Tracheal epithelial cell (primary cell): ENCODE measurements at places on chromosomes 1 and 21. TPM values are rescaled to one million over a fixed set of nuclear protein-coding genes. Genes with fewer than 3 reads are reported as not detected.

Gene GDAP2
- 20.0 and 21.7 TPM in 2 replicates for total RNA-seq

Gene IL19
- 0.24 TPM in 1 of 2 replicates, not detected in the other for total RNA-seq

Gene G0S2
- 163 and 658 TPM in 2 replicates for total RNA-seq

Gene S100A7
- total RNA-seq = 1.4 TPM in 1 of 2 replicates, not detected in the other

Gene OSCP1
- total RNA-seq = 6.3 and 12.6 TPM in 2 replicates

Gene NTMT2
- not detected in 2 replicates for total RNA-seq

Gene KCNJ15
- total RNA-seq = 10.2 and 36.9 TPM in 2 replicates

Gene BARHL2
- total RNA-seq = not detected in 2 replicates

Gene HEYL
- total RNA-seq = not detected in 2 replicates

Gene CFAP57
- total RNA-seq = 0.24 and 1.9 TPM in 2 replicates

Gene RIPPLY3
- 0.24 TPM in 1 of 2 replicates, not detected in the other for total RNA-seq

Gene S100A9
- total RNA-seq = 302 and 949 TPM in 2 replicates

Gene SNX7
- 31.1 and 36.2 TPM in 2 replicates for total RNA-seq

Gene GUCA2B
- total RNA-seq = not detected in 2 replicates

Gene OR2T2
- total RNA-seq = not detected in 2 replicates

Gene GUCA2A
- total RNA-seq = not detected in 2 replicates

Gene C1orf141
- total RNA-seq = not detected in 2 replicates

Gene RGS7
- total RNA-seq = not detected in 2 replicates
